Right lung (tissue), 10 donors: ENCODE measurements at places on chromosomes 1 and 21. TPM values are rescaled to one million over a fixed set of nuclear protein-coding genes. Genes with fewer than 3 reads are reported as not detected.

The LENEP gene
- polyA plus RNA-seq = 0.90 TPM

The NEXN gene
- 33.0 TPM for polyA plus RNA-seq

The RAB7B gene
- polyA plus RNA-seq = 3.6 TPM

The AMY1C gene
- polyA plus RNA-seq = 7.8 TPM

The GJB3 gene
- 0.09 TPM for polyA plus RNA-seq

The ATP1A4 gene
- polyA plus RNA-seq = 0.23 TPM

The GUCA2A gene
- polyA plus RNA-seq = 1.1 TPM

The OLIG2 gene
- polyA plus RNA-seq = not detected
